Hypothalamus (tissue), 51 donors: ENCODE measurements at places on chromosomes 1 and 21.

- no peak for DNase-seq
Measured at GRCh38 chr1:12279728-12280464, 50.1 kb downstream of the VPS13D start.

DNA sequence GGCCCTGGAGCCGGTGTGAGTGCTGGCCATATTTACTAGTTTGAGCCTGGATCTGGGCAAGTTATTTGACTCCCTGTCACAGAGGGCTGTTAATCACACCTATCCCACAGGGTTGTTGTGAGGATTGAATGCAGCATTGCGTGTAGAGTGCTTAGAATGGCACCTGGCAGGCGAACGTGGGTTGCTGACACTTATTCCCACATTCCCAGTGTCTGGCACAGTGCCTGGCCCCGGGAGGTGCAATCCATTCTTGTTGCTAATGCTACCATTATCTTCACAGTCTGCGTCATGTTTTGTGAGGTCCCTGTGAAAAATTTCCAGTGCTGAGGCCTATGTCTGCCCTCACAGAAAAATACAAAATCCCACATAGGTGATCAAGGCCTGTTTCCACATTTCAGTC, 66.1 kb downstream of the CD2 start:
- no peak for DNase-seq

DNA sequence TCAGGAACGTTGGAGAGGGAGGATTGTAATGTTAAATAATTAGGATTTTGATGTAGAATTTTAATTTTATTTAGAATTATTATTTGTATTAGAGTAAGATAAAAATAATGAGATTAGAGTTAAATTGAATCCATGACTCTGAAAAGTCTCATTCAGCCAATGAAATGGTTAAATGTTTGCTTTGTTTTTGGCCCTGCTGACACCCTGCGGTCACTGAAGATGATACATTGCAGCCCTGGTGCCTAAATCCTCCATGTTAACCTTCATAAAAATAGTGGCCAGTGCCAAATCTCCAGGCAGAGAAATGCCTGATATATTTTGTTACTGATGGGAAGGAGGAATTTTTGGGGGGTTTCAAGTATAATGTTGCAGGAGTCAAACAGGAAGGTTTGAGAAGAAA, 27.3 kb upstream of the RLF start:
- DNase-seq = no peak

DNA sequence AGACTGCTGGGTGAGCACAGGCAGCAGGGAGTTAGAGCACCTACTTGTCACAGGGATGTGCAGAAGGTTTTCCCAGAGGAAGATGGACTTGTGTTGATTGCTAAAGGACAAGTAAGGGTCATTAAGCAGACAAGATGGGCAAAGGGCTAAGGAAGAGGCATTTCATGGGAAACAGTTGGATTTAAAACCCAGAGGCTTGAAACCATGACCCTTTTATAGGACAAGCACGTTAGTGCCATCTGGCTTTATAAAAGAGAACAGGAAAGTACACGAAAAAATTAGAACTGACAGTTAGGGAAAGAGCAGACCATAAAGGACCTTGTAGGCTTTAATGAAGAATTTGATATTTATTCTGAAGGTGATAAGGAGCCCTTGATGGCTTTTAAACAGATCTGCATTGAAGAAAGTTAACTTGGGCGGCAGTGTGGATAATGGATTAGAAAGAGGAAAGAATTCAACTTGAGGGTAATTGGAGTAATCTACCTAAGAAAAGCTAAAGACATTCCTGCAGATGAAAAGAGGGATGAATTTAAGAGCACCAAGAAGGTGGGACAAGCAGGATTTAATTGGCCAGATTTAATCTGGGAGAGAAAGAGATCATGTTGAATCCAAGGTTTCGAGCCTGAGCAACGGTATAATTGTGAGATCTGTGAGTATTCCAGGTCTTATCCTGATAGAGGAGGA, 68.6 kb downstream of the ZC3H11B start:
- DNase-seq = no peak

- DNase-seq = peak; percentile 33
Measured at GRCh38 chr1:202968895-202969295, 1.8 kb upstream of the CYB5R1 start.

DNA sequence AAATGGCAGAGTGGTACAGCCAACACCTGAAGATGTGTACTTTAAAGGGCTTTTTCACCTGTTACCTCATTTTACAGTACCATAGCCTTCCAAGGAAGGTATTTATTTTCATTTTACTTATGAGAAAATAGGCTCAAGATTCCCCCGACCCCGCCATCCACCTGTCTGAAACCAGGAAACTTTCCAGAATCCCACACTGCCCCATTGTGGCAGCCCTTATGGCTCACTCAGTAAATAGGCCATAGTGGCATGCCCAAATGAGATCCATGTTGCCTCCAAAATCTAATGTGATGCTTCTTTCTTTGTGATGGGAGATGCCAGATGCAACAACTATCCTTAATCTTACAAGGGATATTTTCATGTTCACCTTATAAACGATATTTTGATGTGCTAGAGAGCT, 97.8 kb downstream of the EBNA1BP2 start:
- no peak for DNase-seq

DNA sequence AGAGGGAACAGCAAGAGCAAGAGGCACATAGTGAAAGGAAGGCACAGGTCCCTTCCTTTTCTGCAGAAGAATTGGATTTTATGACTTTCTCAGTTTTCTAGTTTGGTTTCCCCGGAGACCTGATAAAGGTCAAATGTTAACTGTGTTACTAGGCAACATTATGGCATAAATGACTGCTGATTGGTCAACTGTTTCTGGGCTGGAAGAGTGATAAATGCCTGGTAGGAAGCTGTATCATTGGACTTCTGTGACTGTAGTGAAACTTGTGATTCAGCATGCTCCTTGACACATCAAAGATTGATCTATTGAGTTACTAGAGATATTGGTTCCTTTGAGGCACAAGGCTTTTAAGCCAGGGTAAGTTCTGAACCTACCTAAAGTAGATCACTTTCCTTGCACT, 55.7 kb downstream of the LRRC8C start:
- no peak for DNase-seq

DNA sequence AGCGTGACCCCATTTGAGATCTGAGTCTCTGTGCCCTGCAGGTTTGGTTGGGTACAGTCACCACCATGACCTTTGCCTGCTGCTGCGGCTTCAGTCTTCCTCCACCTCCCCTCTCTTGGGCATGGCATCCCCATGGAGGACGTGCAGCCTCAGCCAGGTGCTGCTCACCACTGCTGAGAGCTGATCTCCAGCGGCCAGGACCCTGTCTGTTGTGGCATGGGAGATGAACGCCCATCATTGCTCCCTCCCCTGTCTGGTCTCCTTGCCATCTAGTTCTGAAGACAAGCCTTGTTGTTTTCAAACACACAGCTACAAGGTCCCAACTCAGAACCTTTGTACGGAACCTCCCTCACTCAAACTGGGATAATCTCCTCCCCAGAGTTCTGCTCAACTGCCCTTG, 19.2 kb upstream of the PKP1 start:
- no peak for DNase-seq

DNA sequence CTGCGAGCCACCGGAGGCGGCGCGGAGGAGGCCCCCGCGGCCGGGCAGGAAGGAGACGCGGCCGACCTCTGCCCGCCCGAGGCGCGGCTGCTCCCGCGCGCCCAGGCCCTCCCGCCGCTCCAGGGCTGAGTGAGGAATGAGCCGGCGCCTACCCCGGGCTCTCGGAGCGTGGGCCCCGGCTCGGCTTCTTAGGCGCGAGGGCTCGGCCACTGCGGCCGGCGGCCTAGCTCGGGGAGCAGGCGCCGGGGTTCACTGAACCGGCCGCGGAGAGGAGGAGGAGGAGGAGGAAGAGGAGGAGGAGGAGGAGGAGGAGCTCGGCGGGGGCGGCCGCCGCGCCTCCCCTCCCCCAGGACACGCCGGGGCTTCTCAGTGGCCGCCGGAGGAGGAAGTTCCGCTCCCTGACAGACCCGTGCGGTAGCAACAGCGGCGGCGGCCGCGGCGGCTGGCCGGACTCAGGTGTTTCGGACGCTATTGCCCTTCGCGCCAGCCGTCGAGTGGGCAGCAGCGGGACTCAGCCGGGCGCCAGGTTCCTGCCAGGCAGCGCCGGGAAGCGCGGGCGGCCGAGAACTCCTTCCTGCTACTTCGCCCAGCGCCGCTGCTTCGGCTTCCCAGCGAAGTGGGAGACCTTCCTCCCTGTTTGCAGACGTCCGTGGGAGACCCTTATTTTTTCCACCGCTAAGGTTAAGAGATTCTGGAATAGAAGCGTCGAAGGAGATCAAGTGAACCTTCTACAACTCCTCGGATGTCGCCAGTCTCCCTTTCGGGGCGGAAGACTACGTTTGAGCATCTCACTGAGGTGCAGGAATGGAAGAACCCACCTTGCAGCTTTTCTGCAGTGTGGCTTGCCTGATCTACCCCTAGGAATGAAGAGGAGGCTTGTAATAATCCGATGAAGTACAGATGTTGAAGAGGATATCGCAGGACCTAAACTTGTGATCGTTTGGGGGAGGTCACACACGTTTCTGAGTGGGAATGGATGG, at the start of gene MAN1A2:
MAN1A2 (plus strand) TSS at position 404 of the 980 bp plus-strand sequence. CDS start 735 bp downstream, outside the sequence.
- peak; percentile 69 for DNase-seq

DNA sequence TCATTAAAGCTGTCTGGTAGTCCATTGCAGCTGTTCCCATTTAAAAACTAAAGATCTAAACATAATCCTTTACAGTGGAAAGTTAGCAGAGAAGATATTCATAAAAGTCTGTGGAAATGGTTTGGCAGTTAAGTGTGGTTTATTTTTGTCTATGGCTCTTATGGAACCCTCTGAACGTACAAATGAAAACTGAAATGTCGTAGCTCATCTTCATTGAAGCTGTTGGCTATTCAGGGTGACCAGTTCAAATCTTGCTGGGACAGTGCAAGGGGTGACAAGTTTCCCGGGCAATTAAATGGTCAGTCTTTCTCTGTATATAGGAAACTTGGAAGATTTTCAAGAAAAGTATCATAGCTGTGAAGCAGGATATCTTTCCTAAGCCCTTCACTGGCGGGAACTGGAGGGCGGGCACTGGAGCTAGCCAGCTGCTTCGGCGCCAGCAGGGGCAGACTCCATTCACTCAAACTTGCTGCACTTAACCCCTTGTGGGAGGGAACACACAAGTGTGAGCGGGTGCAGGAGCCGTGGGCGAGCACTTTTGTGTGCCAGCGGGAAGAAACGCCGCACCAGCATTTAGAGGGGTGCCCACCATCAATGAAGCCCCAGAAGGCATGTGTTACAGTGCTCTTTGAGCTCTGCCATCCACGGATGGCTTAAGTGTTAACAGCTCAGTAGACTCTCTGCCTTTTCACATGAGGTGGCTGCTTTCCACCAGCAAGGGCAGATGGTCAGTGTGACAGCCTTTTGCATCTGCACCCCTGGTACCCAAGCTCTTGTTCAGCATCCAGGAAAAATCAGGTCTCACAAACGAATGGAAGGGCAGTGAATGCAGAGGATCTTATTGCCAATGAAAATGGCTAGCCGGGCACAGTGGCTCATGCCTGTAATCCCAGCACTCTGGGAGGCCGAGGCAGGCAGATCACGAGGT, 232.1 kb upstream of the KAZN start:
- DNase-seq = no peak

- no peak for DNase-seq
Measured at GRCh38 chr1:175417316-175417715, 224.7 kb upstream of the KIAA0040 start.

GRCh38 chr1:116401646-116402176, 28.7 kb downstream of the ATP1A1 start:
- DNase-seq = no peak

GRCh38 chr1:18651713-18652112, 21.1 kb downstream of the PAX7 start:
- no peak for DNase-seq

GRCh38 chr1:172742599-172743500, 83.9 kb downstream of the FASLG start:
- DNase-seq = no peak

DNA sequence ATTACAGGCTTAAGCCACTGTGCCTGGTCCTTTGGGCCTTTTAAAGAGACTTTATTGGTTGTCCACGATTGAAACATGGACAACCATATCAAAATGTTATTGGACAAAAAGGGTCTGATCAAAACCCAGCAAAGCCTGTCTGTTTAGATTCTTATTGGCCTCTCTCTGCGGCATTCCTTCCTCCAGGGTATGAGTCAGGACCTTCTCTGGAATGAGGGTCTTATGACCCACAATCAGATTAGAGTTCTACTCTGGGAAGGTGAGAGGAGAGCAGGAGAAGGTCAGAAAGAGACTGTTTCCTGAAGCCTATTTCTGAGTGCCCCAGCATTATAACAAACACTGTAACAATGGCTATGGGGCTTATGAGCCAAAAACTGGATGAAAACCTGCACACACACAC, 7.9 kb downstream of the LURAP1 start:
- DNase-seq = no peak

DNA sequence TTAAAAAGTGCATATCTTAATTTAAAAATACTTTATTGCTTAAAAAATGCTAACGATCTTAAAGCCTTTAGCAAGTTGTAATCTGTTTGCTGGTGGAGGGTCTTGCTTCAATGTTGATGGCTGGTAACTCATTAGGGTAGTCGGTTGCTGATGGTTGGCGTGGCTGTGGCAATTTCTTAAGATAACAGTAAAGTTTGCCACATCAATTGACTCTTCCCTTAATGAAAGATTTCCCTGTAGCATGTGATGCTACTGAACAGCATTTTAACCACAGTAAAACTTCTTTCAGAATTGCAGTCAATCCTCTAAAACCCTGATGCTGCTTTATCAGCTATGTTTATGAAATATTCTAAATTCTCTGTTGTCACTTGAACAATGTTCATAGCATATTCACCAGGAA, 6.8 kb upstream of the SAMD13 start:
- no peak for DNase-seq

DNA sequence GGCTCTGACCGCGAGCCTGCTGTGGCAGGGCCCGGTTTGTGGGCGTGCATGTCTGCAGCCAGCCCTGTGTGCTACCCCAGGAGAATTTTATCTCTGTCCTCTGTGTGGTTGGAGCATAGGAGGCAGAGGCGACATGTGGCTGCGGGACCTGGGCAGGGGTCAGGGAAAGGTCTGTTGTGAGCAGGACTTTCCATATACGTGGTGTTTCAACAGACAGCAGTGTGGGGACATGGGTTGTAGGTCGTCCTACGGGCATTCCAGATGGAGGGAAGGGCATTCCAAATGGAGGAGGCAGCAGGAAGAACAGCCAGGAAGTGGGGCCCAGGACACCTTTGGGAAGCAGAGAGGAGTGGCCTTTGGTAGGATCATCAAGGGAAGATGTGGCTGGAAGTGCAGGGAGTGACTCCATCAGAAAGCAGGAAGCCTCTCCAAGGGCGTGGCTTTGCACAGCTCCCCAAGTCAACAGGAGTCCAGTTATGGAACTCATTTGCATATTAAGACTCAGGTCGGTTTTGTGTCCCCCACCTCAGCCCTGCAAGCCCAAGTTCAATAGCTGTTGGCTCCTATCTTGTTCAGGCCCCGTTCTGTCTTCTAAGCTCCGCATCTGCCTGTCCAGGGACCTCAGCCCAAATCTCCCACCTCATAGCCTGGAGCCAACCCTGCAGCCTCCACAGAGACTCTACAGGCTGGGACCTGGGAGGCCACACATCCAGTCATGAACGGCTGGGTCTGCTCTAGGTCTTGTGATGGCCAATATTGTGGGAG, 309.1 kb downstream of the MATN1 start:
- no peak for DNase-seq

DNA sequence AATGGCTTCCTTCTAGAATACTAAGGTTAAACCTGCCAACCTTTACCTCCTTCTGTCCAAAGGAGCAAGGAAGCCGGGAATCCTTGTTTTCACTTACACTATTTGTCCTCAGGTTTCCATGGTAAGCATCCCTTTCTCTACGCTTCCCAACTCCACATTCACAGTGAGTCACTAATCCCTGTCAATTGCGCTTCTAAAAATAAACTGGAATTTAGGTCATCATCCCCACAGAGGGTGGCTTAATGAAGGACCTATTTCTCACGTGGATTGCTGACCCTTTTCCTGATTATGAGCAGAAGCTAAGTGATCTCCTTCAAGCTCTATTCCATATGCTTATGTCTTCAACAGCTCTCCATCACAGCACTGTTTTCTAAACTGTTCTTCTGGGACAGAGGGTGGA, 39.9 kb upstream of the ABCA4 start:
- DNase-seq = no peak
